ENCODE measurements at places on chromosomes 3 and 15.

GRCh38 chr15:27086149-27086548, 115.2 kb downstream of the GABRG3 start:
- DNase-seq: no peak

GRCh38 chr15:73233623-73234022, 135.1 kb downstream of the HCN4 start:
- DNase-seq: no peak

DNA sequence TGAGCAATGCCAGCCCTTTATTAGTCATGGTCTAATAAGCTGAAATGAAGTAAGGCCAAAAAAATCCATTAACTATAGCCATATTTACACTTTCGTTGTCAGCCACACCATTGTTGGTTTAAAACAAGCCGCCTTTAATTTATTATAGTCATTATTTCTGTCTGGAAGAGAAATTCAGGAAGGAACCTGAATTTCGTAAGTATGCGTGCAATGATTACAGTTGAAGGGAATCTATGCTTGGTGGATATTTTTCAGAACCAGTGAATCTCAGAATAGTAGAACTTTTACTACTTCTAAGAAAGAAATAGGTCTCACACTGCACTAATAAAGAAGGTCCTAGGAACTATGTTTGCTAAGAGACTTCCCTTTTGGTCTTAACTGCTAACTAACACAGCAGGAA, 59.1 kb downstream of the FAM43A start:
- DNase-seq: no peak

- DNase-seq: no peak
These were observed 44.6 kb downstream of the CMTM6 start for GRCh38 chr3:32457971-32458471.

- peak; percentile 80 for DNase-seq
These were observed 171.8 kb upstream of the CDIN1 start for GRCh38 chr15:36407647-36408046.

DNA sequence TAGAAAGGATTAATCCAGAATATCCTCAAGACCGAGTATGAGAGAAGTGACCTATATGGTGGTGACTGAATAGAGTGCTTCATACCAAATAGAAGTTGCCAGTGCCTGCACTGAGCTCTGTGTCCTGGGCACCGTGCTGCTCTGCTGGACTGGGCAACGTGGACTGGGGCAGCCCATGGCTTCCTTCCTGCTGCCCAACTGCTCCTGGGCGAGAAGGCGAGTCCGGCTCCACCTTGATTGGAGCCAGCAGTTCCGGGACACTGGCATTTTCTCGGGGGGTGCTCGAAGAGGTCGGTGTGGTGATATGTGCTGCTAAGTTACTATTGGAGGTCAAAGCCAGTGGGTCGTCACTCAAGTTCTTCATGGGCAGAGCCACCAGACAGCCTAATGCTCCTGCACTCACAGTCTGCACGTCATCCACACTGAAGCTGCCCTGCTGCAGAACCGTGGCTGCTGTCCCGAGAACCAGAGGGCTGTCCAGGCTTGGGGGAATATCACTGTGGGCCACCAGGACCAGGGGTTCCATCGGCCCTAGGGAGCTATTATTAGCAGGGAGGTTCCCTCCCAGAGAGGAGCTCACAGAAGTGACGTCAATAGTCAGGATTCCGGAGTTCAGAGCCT, 14.1 kb downstream of the ZXDC start:
- no peak for DNase-seq

DNA sequence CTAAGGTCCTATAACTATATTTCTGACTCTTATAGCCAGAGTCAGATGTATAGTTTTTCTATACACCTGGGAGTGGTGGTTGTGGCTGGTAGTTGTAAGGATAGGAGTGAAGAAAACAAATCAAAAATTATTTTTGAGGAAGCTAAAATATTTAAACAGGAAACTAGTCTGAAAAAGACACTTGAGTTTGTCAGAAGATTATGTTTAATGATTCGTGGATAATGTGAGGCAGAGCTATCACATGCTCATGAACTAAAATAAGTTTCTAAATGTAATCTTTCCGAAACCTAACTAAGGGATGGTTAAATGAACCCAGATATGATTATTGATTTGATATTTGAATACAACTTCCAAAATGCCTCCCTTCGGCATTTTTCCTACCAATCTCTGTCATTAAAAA, 30.4 kb downstream of the GABRR3 start:
- DNase-seq: no peak

DNA sequence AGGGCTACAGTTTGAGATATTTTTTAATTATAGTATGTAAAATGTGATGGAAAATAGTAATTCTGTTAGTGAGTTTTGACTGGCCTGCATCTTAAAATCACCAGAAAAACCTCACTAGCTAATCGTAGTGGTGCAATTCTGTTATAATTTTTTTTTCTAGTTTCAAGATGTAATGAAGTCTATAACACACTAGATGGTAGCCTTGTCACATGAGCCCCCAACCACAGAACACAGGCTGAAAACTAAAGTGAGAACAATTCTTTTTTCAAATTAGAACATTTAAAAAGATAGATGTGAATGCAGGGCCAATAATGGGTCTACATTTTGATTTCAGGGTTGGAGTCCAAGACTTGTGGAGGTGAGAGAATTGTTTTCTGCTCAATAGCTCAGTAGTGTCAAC, 83.3 kb upstream of the KCNH8 start:
- no peak for DNase-seq

- no peak for DNase-seq
These were observed 604.3 kb downstream of the FGF12 start for GRCh38 chr3:192122832-192123594.

DNA sequence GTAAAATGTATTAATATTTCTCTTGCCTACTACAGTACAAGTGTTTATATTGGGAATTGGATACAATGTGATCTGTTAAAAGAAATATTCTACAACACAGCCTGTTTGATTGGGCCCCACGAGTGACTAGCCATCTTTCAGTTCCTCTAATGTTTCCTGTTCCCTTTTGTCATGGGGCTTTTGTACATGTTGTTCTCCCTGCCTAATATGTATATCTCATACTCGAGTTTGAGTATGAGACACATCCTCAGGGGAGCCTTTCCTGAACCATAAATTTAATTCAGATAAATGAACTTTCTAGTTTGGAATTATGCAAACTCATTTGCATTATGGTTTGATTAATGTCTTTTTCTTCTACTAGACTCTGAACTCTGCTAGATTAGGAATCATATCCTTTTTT, 65.5 kb downstream of the MEF2A start:
- DNase-seq: no peak

DNA sequence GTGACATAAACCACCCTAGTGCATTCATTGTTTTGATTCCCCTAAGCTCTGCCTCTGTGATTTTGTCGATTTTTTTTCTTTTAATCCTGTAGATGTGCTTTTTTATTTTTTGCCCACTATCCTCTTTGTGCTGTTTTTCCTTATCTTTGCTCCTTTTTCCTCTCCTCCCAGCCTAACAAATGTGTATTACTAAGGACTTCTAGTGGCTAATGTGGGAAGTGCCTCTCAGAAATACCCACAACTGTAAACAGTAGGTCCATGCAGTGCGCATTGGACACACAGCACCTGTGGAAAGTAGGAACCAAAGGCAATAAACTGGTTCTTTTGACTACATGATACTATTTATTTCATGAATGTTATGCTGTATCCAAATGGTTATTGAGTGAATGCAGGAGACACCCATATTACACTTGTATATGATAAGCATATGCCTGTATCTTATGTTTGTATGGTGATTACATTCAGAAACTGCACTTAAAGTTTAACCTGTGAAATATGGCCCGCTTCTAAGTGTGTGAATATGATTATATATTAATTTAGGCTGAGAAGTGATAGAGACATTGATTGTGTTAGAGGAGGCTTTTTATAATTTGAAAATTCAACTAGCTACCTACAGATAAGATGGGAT, 147.8 kb downstream of the PLCL2 start:
- peak; percentile 15 for DNase-seq

GRCh38 chr3:196049653-196050052, 32.2 kb downstream of the TFRC start:
- DNase-seq: no peak

- DNase-seq: no peak
These were observed 22.4 kb upstream of the MTHFS start for GRCh38 chr15:79919090-79919748.

DNA sequence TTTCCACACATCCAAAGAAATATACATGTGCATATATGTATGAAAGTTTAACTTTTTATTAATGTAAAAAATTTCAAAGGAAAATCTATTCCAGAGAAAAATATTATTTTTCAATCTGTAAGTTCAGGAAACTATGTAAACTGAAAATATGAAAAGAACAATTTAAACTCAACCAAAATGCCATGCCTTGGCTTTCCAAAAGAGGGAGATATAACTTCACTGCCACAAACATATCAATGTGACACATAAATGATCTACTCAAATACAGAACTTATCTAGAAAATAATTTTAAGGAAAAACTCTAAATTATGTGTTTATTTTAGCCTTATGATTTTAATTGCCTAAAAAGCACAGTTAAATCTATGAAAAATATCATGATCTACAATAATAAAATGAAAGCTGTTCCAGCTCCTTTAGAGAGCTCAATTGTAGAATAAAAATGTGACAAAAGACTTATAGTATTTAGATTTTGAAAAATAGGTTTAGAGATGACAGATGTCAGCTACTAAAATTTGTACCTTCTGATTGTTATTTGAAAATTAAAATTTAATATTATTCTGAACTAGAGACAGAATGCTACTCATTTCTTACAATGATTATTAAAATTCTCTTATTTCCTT, 94.8 kb downstream of the GBE1 start:
- DNase-seq: peak; percentile 13

- DNase-seq: no peak
These were observed 73.2 kb upstream of the CHL1 start for GRCh38 chr3:123341-123740.

DNA sequence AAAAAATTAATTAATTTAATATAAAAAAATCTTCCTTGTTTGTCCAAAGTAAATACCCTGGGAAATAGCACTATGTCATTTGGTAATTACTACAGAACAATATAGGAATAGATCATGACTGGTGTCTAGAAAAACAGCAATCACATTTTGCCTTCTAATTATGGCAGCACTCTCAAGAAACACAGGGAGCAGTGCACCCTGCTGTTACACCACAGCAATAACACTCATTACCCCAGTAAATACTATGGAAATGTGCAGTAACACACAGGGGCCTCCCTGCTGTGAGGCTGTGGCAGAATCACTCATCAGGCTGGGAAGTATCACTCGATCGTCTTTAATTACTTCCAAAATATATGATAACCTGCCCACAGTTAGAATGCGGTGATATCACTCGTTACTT, 646.0 kb downstream of the TUSC7 start:
- DNase-seq: peak; percentile 2

GRCh38 chr3:122882361-122882947, 87.6 kb downstream of the SLC49A4 start:
- DNase-seq: no peak

- no peak for DNase-seq
These were observed 9.4 kb downstream of the PLCB2 start for GRCh38 chr15:40298216-40298935.

DNA sequence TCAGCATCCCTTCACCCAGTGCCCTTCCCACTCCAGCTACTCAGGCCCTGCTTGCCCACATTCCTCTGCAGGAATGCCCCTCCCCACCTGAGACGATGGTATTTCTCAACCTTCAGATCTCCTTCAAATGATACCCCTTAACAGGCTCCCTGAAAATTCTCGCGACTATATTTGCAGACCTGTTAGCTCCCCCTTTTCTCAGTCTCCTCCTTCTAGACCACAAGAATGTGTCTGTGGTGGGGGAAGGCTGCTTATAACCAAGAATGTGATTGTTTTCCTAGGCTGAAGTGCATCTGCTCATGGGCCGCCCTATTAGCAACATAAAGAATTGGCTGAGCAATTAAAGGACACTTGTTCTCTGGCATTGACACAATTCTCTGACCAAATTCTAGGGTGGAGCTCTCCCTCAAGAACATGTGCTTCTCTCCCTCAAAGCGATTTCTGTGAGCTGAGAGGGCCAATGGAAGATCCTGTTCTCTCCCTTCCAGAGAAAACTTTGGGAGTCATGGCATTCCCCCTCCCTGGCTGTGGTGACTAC, 19.1 kb upstream of the LIMD1 start:
- DNase-seq: peak; percentile 68

DNA sequence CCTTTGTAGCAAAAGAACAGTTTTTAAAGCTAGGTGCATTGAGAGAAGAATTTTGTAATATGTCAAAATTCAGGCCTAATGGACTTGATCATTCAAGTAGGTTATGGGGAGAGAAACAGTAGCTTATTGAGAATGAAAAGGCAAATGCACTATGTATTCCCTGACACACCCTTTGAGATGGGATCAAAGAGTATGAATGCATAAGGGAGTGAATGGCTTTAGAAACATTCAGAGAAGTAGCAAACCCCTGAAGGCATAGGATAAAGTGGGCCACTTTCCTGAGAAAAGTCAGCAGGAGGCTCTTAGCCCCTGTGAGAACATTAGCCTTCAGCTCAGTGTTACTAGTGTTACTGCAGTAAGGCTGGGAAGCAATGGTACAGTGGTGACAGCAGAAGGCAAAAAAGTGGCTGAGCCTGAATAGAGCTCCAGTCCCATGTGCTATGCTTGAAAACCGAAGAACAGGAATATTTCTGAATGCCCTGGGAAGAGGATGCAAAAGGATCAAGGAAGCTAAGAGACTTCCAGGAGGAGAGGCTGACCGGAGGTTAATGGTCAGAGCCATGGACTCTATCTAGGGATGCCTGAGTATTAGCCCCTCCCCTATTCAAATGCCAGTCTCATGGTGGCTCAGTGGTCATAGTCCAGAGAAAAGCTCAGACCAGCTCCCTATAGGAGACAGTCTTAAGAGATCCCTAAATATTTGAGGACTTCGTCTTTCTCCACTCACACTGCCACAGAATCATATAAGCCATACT, 218.2 kb upstream of the SGO1 start:
- no peak for DNase-seq

GRCh38 chr3:185709251-185709955, 115.4 kb downstream of the IGF2BP2 start:
- no peak for DNase-seq

GRCh38 chr3:141255137-141255845, 23.7 kb downstream of the PXYLP1 start:
- DNase-seq: no peak

DNA sequence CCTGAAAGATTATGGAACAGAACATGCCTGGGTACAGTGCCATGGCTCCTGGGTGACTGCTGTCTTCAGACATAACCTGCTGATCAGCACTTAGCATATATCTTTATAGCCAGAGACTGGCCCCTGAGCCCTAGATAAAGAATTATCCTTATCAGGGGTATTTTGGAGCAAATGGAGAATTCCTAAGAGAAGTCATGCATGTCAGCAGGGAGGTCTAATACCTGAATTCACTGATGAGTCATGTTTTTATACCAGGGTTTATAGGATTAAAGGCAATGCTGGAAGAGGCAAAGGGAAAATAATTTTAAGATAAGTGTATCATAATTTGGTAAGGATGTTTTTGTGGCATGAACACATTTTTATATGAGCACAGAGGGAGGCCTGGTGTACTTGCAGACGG, 159.8 kb downstream of the ADAMTSL3 start:
- DNase-seq: no peak

- DNase-seq: no peak
These were observed 5.0 kb downstream of the ISLR start for GRCh38 chr15:74178326-74179100.
